NCI-H774 (cell line): ENCODE measurements at places on chromosomes 7 and 10.

- DNase-seq = no peak
Observed at GRCh38 chr7:154096-154799, 38.1 kb upstream of the FAM20C start.

DNA sequence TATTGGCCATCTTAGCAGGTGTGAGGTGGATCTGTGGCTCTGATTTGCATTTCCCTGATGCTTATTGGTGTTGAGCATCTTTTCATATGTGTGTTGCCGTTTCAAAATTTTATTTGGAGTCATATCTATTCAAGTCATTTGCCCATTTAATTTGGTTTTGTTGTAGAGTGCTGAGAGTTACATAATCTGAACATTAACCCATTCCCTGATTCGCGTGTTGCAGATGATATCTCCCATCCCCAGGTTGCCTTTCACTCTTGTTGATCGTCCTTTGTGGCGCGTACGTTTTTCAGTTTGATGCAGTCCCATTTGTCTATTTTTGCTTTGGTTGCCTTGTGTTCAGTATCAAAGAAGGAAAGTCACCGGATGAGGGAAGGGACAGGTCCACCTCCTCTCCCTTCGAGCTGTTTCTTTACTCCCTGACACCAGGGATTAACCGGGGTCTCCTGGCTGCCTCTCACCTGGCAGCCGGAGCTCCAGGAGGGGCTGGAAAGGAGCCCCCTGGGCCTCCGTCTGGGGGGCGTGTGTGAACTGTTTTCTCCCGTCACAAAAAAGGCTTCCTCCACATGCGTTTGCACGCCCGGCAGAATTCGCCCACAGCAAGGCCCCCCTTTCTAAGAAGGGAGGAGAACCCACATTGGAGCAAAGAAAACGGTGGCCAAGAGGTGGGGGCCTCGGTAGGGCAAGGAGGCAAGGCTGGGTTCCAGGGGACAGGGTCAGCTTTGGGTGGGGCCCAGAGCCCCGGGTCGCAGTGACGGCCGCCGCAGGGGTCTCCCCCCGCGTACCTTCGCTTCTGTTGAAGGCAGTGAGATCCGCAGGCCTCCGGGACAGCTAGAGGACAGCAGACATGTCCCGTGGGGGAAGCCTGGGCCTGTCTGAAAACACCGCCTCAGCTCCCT, 8.3 kb downstream of the MNX1 start:
- DNase-seq = no peak

DNA sequence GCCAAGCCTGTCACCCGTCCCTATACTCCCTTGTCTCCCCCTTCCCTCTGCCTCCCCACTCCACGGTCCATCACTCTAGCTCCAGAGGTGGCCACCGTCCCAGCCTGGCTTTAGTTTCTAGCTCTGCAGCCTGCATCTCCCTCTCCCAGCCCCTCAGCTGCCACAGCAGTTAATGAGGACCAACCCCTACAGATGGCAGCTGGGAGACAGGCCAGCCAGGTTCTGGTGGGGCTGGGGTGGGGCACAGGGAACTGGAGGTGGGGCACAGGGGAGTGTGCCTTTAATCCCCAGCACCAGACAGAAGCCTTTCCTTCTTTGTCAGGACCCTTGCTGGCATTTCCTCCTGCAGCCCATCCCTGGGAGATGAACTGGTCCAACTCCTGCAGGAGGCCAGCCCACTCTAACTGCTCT, 21.1 kb downstream of the UNC5B start:
- no peak for DNase-seq

- DNase-seq = no peak
Observed at GRCh38 chr10:44237364-44238049, 147.4 kb downstream of the CXCL12 start.

- no peak for DNase-seq
Observed at GRCh38 chr7:124399941-124400340, 365.7 kb downstream of the GPR37 start.

- no peak for DNase-seq
Observed at GRCh38 chr10:49784681-49785080, 22.6 kb upstream of the OGDHL start.

GRCh38 chr10:7092603-7093002, 318.2 kb downstream of the SFMBT2 start:
- DNase-seq = no peak

DNA sequence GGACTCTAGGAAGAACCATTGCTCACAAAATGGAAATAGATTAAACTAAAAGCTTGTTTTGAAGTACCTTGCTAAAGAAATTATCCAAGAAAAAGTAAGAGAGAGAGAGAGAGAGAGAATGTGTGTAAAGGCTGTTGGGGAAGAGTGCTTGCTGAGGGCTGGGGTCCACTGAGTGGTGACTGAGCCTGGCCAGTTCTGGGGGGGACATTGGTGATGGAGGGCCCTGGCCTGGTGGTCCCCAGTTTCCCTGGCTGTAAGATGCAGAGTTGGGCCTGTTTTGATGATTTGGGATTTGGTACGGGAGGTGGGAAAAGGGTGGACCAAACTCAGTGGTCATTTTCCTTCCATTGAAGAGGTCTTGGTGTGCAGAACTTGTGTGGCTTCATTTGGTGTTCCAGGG, 880 bp downstream of the RAMP3 start:
- DNase-seq = no peak

DNA sequence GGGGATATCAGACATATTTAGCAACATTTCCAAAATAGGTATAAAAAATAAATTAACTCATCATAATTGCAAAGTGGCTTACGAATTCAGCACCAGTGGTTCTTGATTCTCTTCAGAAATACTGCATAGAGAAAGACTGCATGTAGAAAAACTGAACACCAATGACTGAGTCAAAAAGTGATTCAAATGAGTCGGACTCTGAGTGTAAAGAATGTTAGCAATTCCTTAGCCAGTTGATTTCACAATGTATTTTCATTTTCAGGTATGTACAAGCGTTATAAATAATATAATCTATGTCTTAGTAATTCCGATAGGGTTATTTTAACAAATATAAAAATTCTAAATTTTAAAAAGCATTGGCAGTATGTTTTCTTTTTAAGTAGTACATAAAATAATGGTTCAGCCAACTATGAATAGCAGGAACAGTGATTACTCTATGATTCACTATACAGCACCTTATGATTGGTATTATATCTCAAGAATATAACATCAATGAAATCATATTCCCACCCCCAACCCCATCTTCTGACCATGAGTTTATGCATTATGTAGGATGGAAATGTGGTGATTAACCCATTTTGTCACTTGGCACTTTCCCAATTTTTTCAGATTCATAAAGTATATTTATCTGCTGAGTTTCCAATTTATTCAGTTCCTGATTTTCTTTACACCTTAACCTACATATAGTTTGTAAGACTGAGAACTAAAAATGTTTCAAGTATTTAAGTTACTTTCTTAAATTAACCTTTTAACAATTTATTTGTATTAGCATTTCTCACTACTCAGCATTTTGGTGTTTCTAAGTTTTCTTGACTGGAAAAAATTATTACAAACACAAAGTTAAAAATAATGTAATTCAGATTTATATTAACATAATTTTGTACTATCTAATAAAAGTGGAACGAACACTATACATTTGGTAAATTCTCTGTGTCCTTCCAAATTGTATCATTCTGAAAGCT, 33.9 kb downstream of the DNAJC1 start:
- DNase-seq = no peak

- DNase-seq = no peak
Observed at GRCh38 chr7:99392659-99393354, 15.6 kb downstream of the PDAP1 start.

DNA sequence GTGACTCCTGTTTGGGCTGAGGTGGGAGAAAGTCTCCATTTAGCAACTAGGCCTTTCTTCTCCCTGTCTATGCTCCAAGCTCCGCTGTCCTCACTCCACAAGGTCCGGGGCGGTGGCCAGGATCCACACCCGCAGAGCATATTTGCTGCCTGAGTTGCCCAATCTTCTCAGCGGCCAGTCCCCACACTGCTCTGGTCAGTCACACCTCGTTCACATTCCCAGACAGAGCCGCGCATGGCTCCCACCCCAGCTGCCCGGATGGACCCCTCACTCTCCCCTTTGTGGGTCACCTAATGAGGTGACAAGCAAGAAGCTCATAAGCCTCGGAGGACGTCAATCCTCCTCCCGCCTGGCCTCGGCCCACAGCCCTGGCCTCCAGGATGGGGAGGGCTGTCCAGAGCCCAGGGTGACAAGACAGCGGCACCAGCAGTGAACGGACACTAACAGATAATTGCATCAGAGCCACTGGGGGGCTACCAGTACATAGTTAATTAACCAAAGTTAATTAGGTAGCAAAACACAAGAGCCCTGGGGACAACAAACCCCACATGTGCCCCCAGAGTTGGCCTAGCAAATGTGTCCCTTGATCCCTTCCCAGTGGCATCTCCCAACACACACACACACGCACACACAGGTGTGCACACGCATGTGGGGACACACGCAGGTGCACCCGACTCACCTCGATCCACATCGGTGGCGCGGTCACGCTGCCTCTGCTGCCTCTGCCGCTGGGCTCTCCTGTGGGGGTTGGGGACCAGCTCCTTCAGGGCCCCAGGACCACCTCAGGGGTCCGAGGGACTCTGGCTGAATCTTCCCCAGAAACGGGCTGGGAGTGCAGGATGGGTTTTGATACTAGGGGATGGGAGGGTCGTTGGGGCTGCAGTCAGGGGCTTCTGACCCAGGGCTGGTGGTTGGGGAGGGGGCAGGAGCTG, 11.8 kb downstream of the EPHA1 start:
- DNase-seq = no peak

GRCh38 chr10:53088961-53089360, 316.4 kb upstream of the MBL2 start:
- DNase-seq = no peak

DNA sequence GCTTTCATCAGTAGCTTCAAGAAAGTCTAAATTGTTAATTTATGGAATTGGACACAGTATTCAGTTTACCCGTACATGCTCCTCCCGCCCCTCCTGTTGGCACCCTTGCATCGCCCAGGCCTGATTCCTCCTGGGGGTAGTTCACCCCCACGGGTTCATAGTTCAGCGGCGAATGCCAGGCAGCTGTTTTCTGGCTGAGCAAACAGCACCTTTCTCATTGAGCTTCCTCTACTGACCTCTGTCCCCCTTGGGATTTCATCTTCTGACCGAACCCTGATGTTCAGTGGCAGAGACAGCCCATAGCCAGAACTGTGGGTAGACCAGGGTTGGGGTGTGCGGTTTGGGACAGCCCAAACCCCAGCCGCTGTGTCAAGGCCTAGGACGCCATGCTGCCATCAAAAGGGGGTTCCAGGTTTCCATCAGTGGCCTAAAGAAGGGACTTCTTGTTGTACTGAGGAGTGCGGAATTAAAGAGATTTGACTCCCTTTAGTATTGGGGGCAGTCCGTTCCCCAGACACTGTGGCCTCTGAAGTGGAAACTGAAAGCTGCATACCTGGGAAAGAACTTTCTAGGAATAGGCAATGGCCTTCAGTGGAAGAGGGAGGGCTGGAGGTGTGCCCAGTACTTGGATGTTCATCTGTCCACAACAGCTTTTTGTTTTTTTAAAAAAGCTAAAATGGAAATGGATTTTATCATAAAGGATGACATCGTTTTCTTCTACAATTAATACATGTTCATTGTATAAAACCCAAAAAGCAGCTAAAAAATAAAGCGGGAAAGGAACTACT, 19.0 kb downstream of the MDH2 start:
- no peak for DNase-seq

GRCh38 chr10:80924063-80924952, 386.6 kb downstream of the SH2D4B start:
- DNase-seq = no peak

GRCh38 chr10:110442746-110443145, 55.0 kb upstream of the DUSP5 start:
- DNase-seq = no peak

GRCh38 chr7:101163279-101164070, 1.9 kb downstream of the VGF start:
- DNase-seq = peak; percentile 42

GRCh38 chr7:110850224-110850623, 240.7 kb upstream of the LRRN3 start:
- DNase-seq = no peak

DNA sequence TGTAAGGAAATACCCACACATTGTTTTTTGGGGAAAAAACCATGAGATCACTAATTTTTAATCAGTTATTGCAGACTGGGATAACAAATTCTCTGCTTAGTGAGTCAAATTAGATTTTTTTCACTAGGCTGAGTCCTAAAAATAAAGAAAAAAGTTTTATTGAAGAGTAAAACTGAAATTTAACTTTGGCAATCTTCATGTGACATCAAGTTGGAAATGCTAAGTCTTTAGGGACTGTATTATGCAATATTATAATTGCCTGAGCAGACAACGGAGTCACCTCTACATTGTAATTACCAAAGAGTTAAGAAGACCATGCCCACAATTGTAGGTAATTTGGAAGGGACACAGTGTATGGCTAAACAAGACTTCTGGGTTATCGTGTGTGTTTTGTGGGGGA, 2.2 kb upstream of the CLEC5A start:
- no peak for DNase-seq

DNA sequence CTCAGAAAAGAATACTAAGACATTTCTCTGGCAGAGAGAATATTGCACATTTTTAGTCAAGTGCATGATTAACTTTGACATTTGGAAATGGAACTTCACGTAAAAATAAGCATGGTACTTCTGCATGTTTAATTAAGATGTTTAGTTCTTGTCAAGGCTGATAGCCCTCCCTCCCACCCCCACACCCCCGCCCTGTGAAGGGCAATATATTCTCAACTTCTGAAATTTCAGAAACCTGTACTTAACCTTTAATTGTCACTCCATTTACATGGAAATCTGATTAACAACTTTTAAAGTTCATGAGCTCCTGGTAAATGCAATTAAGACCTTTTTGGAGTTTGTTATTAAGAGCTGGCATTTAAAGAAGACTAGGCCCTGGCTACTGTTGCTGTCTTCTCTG, 205.8 kb downstream of the EXOC4 start:
- no peak for DNase-seq

DNA sequence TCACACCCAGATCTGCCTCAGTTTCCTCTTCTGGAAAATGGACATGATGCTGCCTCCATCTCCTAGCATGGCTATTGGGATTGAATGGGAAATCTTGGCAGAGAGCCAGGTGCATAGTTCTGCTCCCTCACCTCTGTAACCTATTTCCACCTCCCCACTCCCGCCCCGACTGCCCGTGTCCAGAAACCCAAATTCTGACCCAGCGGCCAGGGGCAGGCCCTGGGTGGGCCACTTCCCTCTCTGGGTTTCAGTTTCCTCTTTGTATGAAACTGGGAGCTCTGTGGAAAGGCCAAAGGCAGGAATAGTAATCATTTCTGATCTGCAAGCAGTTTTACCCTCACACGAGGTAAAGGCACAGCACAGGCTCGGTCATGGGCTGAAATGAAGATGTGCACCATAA, 74.1 kb upstream of the DUSP5 start:
- no peak for DNase-seq
